NCI-H524 treated with DMSO at 0.1 percent for 48 hours (cell line): ENCODE measurements at places on chromosomes 3 and 15.

- DNase-seq, result no peak
Observed at GRCh38 chr3:184632551-184633236, 71.1 kb downstream of the EPHB3 start.

DNA sequence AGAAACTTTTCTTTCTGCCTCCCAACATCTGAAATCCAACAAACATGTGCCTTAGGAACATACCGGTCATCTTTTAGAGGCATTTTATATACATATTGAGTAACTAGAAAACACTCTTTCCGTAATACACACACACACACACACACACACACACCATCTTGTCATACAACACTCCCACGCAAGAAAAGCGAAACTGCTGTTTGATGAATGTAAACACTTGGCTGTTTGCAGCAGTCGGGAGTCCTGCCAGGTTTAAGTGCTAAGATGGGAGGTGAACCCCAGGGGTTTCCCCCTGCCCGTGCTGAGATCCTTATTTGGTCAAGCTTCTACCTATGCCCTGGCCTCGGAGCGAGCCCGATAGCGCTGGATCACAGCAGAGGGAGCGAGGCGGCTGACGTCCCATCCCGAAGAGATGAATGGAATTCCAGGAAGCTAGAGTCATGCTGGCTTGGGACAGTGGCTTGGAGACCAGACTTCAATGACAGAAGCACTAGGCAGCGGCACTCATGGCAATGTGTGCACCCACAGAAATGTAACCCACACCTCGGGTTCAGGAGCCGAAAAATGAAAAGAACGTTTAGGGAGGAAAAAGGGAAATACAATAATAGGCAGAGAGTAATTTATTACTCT lies 1.3 kb upstream of the THBS1 start:
- no peak for DNase-seq

GRCh38 chr3:112199622-112200316 lies 66.7 kb upstream of the GCSAM start:
- DNase-seq, result no peak

- no peak for DNase-seq
Observed at GRCh38 chr3:142353571-142353970, 94.3 kb downstream of the XRN1 start.

GRCh38 chr15:95401587-95401986 lies 928.9 kb upstream of the NR2F2 start:
- DNase-seq, result no peak

GRCh38 chr3:110654843-110655502 lies 416.6 kb upstream of the NECTIN3 start:
- no peak for DNase-seq

DNA sequence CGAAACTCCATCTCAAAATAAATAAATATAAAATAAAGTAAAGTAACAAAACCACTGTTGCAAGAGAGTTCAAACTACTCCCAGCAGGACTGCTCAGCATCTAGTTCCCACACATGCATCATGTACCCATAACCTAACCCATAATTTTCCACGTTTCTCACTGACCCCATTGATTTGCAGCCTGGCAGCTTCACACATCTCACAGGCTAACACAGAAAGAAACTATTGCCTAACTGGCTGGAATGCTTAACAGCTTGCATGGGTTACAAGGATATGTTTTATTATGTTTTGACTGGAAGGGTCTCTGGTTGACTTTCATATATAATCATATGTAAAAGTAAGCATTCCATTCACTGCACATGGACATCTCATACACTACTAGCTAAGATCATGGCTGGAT lies 55.6 kb upstream of the TBC1D23 start:
- DNase-seq, result no peak

DNA sequence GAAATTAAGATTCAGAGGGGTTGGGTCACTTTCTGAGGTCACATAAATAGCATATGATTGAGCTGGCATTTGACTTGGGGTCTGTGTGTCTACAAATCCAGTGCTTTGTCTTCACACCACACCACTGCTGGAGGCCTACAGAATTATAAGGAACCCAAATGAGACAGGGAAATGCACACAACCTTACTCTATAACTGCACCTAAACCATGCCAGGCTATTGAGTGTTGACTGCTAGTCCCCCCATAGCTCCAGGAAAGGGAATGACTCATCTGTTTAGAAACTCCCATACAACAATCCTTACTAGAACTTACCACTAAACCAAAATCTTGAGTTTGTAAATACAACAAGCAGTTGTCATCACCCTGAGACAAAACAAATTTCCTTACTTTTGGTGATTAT lies 16.9 kb upstream of the TSC22D2 start:
- no peak for DNase-seq

DNA sequence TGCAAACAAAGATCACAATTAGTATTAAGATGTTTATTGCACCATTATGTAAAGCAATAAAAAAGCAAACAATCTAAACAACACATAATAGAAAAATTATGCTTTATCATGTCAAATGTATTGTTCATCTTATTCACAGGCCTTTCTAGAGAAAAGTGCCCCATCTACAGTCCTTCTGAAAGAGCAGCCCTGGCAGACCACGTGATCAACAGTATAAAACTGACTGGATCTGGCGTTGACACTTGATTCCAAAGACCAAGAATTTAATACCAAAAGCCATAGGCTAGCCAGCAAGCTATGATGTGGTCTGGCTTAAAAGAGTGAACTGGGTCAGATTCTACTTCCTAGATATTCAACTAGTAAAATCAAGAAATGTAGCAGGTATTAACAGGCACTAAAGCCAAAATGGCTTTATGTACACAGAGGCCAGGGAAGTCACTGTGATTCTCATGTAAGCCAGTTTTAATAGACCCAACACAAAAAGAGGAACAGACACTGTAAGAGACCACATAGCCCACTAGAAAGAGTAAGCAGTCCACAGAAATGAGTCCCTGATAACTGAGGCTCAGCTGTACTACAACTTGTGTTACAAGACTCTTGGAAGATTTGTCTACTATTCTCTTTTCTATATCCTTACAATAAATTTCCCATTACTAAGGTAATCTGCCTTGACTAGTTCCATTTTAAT lies 32.5 kb downstream of the DMXL2 start:
- no peak for DNase-seq

GRCh38 chr15:40366457-40367370 lies 8.7 kb downstream of the DISP2 start:
- DNase-seq, result no peak

- DNase-seq, result no peak
Observed at GRCh38 chr3:14819671-14820070, 909 bp downstream of the FGD5 start.

GRCh38 chr3:168168743-168169142 lies 73.0 kb upstream of the GOLIM4 start:
- DNase-seq, result no peak

GRCh38 chr3:105847865-105848264 lies 20.9 kb downstream of the CBLB start:
- no peak for DNase-seq

DNA sequence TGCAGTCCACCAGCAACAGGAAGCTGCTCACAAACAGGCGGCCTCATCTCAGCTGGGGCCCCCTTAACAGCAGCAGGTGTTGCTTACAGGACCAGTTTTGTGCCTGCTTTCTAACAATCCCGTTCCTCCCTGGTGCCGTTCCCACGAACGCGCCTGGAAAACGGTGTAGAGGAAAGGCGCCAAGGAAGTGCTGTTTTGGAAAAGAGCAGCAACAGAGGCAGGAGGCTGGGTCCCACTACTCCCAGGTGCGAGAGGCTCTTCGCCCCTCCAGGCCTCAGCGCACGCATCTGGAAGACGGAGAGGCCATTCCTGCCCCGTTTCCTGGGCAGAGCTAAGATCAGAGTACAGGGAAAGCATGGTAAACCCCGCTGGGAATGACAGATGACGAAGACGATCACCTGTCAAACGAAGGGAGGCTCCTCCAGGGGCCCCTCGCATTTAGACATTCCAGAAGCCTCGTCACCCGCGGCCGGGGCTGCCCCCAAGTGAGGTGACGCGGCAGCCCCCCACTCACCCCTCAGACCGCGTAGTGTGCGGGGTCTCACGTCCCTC lies 603 bp downstream of the SCAPER start:
- no peak for DNase-seq

DNA sequence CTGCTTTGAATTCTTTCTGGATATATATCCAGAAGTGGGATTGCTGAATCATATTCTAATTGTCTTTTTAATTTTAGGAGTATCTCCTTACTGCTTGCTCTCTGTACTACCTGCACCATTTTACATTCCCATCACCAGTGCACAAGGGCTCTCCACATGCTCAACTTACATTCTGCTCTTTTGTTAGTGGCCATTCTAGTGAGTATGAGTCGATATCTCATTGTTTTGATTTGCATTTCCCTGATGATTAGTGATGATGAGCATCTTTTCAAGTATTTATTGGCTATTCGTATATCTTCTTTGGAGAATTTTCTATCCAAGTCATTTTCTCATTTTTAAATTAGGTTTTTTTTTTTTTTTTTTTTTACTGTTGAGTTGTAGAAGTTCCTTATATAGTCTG lies 29.5 kb downstream of the PFN2 start:
- DNase-seq, result no peak

DNA sequence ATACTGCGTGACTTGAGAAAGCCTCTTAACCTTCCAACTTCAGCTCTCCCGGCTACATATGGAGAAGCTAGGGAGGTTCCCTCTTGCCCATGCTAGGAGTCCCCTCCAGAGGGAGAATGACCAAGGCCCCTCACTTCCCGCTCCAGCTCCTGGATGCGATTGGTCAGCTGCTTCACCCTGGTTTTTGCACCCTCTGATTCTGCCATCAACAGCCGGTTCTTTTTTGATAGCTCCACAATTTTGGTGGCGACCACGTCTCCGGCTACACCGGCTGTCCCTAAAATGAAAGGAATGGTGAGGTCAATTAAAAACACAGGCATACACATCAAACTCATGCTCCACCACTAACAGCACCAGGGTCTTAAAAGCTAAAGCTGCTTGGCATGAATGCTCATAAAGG lies 20.6 kb downstream of the CCDC13 start:
- DNase-seq, result no peak

GRCh38 chr3:100043271-100043670 lies 71.0 kb downstream of the FILIP1L start:
- no peak for DNase-seq

- no peak for DNase-seq
Observed at GRCh38 chr3:78967061-78967460, 800.7 kb downstream of the ROBO1 start.

- DNase-seq, result no peak
Observed at GRCh38 chr15:80480909-80481308, 76.7 kb downstream of the ARNT2 start.
